ENCODE measurements at places on chromosomes 7 and 10.
A peak's percentile ranks its signal among the peaks of the same experiment; 100 is the strongest.

GRCh38 chr7:87870471-87870870, 5.7 kb downstream of the SLC25A40 start:
- DNase-seq, result no peak

DNA sequence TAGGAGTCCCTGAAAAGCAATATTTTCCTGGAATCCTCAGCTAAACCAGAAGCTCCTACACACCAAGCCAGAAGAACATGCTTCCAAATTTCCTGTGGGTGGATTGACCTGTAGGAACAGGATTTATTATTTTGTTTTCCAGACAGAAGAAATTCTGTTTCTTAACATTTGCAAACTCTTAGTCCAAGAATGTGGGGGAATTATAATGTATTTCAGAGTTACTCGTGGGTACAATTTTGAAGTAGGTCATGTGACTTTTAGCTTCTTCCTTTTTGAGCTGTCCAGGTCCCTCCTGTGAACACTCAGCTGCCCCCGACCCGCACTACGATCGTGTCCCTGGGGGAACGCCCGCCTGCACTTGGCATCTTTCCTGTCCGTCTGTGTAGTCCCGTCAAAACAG, 27.7 kb upstream of the VIPR2 start:
- DNase-seq, result no peak

DNA sequence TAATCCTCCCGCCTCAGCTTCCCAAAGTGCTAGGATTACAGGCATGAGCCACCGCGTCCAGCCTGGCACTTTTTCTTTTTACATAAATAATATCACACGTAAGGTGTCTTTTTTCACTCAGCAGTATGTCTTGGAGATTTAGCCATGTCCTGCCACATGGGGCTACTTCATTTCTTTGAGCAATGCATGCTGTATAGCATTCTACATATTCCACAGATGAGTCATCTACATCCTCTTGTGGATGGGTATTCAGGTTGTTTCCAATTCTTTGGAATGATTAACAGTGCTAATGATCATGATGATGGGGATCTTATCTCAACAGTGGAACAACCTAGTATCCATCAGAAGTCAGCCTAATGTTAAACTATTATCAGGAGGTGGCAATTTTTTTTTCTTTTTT, 50.8 kb downstream of the ZNF503 start:
- no peak for DNase-seq

DNA sequence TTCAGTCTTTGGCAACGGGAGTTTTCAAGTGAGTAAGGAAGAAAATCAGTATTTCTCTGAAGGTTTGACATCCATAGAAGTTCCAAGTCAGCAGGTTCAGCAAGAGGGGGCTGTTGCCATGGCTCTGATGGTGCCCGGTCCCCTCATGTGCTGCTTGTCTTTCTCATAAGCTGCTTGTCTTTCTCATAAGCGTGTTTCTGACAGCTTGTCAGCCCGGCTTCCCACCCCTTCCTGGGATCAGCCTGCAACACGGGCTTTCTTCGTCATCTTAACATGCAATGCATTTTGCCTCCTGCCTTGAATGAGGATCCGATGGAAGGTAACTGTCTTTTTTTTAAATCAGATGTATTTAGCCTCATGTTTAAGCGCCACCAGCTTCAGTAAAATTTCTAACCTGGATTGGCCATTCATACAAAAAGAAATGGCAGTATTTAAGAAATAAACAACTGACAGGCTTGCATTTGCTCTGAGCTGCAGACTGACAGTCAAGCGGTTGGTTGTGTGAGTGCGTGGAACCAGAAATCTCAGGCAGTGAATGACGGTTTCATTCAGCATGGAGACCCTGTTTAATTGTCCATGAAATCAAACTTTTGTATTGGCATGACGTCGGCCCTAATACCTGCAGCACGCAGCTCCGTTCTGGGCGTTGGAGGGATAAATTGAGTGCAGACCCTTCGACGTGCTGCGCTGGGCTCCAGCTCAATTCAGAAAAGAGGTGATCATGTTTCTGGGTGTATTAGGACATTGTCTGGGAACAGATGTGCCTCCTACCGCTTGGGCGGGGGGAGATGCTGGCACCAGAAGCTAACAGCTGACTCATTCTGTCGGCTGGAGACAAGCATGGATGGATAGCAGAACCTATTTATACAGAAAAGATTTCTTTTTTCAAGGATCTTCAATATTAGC, 454.7 kb upstream of the FOXK1 start:
- no peak for DNase-seq

GRCh38 chr7:152677808-152678670, 2.1 kb upstream of the XRCC2 start:
- no peak for DNase-seq

- no peak for DNase-seq
These were observed 36.3 kb downstream of the NHLRC2 start for GRCh38 chr10:113890769-113891168.

DNA sequence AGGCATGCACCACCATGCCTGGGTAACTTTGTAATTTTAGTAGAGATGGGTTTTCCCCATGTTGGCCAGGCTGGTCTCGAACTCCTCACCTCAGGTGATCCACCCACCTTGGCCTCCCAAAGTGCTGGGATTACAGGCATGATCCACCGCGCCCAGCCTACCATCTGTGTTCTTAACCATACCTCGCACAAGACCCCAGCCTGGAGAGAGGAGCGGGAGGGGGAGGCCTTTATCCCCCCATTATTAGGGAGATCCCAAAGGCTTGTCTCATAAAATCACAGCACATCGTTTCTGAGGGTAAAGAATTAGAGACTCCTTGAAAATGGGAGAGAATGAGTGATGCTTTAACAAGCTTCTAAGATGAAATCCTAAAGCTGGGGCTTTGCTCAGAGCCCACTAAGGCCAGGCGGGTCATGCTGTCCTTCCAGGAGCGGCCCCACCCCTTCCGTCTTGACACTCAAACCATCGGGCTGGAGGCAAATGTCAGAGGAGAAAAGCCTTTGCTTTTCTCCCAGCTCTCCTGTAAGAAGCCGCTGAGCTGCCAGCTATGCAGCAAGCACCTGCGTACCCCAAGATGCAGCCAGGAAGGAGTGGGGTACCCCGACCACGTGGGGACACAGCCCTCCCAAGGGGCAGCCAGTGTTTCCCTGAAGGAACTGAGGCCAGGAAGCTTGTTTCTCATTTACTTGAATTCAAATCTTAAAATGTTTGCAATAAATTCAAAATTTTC, 339.7 kb downstream of the PTPRN2 start:
- DNase-seq, result no peak

- peak; percentile 65 for DNase-seq
These were observed 102.7 kb downstream of the FAM53B start for GRCh38 chr10:124641282-124642087.

GRCh38 chr7:124720195-124720594, 45.4 kb downstream of the GPR37 start:
- no peak for DNase-seq

DNA sequence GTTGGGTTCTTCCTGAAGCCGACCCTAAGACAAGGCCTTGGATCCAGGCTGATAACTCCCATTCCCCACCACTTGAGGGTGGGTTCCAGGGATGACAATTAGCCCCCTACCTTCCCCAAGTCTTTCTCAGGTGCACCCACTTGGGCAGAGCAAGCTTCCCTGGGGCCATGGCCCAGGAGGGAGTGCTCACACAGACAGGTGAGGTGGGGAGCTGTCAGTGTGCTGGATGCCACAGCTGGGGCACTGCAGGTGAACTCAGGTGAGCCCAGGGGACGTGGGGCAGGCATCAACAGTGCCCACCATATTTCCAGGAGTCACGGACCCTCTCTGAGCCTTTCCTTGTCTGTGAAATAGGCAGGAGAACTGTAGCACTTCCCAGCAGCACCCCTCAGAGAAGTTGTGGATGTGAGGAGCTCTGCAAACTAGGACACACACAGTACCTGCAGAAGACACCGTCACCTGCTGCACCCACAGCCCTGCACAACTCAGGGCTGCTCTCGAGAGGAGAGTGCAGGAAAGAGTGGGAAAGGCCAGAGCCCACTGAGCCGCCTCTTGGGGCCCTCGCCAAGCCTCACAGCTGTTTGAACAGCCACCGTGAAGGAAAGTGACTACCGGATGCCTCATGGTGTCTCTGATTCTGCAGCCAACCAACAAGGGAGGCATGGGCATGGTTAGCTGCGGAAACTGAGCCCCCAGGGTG, 17.9 kb downstream of the SH3PXD2A start:
- no peak for DNase-seq

GRCh38 chr10:21694631-21695030, 160.6 kb downstream of the MLLT10 start:
- DNase-seq, result no peak

- DNase-seq, result no peak
These were observed 717.8 kb downstream of the LRMDA start for GRCh38 chr10:76149182-76149581.

DNA sequence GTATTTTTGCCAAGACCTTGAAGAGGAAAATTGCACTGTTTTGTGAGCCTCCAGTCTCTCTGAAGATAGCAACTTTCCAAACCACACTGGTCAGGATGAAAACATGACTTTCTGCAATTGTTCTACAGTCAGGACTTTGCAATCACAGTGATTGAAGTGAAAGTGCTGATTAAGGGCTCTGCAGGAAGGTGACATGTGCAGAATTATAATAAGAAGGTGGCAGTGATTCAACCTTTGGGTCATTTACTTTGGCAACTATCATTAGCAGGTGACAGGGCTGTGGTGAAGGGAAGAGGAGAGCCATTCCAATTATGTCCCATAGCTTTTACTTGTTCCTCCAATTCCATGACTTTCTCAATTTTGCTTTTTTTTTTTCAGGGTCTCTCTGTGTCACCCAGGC, 350.0 kb upstream of the FZD8 start:
- DNase-seq, result no peak

DNA sequence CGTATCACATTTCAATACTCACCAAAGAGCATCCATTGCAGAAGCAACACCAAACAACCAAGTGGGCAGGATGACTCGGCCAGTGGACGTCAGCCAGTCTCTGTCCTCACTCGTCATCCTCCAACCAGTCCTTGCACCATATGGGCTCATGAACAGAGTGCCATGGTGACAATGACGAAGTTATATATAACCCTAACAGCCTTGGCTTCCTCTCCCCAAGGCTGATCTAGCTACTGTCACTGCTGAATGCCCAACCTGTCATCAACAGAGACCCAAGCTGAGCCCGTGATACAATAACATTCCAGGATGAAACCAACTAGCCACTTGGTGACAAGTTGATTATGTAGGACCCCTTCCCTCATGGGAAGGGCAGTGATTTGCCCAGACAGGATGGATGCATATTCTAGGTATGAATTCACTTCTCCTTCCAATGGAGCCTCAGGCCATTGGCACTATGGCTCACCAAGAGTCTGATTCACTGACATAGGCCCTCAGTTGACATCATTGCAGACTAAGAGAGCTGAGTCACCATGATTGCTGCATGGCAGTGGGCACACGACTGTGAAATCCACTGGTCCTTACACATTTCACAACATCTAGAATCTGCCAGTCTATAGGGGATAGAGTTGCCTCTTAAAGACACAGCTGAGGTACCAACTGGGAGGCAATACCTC, 26.3 kb upstream of the PPIF start:
- peak; percentile 67 for DNase-seq

DNA sequence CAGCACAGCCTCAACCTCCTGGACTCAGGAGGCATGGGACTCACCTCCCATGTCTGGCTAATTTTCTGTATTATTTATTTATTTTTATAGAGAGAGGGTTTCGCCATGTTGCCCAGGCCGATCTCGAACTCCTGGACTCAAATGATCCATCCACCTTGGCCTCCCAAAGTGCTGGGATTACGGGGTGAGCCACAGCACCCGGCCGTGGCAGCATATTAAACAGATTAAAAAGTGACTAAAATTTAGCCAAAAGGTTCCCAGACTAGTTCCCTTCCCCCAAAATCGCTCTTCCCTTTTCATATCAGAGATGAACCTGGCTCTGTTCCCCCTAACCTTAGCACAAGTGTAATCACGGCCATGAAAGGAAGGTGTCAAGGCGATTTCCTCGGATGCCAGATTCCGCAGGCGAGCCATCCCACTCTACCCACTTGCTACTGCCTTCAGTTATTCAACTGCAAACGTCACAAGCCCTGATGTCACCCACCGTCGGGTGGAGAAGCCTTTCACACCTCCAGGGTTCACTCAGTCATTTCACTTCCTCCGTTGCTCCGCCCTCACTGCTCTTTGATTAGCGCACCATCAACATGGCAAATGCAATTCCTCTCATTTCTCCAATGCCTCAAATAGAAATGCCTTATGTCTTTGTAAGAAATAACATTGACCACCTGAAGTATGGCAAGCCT, 104.7 kb upstream of the RHEB start:
- no peak for DNase-seq

GRCh38 chr7:74267756-74268565, 13.8 kb upstream of the RFC2 start:
- DNase-seq, result no peak

GRCh38 chr7:17774248-17774647, 166.0 kb downstream of the SNX13 start:
- DNase-seq, result no peak

DNA sequence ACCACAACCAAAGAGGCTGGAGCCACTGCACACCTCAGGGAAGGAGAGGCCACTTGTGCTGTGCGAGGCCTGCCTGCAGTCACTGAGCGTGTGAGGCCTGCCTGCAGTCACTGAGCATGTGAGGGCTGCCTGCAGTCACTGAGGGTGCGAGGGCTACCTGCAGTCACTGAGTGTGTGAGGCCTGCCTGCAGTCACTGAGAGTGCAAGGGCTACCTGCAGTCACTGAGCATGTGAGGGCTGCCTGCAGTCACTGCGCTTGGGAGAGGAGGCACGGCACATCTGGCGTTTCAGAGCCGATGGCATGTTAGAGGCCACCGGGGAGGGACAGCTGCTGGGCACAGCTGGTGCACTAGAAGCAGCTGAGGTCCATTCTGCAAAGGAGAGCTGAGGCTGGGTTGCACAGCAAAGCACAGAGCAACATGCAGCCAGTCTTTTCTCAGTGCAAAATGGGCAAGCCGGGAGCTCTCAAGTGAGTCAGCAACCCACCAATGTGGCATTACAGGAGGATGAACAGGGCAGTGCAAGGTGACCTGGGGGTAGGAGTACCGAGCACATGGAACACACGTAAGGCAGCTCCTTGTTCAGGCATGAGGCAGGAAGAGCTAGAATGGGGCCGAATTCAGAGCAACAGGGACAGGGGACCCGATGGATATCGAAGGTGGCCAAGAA, 540.1 kb downstream of the PTPRN2 start:
- DNase-seq, result no peak

DNA sequence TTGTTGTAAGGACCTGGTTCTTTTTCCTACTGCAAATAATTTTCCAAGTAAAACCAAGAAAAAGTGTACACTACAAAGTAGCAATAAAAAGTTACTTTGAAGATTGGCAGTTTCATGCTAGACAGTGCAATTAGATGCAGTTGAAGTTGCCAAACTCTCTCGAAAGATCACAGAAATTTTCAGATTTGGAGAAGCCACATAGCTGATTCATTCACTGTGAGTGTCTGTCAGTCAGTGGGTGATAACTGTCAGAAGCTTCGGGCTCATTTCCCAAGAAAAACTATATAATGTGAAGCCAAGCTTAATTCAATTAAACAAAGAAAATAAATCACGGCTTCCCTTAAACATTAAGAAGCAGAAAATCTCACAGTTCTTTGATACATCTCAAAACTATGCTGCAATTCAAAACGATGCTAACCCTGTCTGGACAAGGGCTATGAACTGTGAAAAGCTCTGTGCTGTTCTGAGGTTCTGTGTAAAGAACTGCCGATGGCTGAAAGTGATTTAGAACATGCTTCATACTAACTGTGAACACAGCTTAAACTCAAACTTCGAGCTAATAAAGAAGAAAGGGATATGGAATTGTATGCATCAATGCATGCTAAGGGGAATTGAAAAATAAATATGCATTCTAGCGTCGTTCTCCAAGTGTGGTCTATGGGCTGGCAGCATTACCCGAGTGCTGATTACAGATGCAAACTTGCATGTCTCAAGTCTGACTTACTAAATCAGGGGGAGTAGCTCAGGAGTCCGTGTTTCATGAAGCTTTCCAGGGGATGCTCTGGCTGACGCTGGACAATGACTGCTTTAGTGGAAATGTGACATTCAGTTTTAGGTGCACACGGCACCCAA, 557.4 kb downstream of the CALN1 start:
- DNase-seq, result no peak
